ENCODE measurements at places on chromosomes 2 and 18.

DNA sequence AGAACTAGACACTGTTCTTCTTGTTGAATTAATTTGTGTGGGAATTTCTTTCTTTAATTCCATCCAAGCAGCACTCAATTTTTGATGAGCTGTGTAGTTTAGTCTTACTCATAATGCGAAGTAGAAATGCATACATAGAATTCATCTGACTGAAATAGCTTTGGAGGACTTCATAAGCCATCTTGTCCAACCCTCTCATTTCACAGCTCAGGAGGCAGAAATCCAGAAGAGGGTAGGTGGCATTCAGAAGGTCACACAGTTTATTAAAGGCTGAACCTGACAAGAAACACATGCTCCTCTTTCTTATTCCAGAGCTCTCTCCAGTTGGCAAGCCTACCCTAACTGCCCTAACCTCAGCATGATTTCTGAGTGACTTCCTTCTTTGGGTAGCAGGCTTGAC lies 169.2 kb upstream of the NOSTRIN start:
- DNase-seq: peak; percentile 35

DNA sequence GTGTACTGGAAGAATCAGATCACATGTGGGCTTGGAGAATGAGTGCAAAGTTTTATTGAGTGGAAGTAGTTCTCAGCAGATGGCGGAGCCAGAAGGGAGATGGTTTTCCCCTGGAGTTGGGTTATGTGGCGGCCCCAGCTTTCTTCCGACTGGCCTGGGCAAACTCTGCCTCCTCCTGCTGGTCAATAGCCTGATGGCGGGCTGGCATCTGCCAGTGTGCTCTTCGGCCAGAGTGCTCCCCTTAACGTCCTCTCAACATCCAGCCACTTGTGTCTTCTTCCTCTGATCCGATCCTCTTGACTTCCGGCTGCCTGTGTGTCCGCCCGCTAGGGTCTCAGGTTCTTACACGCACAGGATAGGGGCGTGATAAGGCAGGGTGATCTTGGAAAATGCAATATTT lies 741.3 kb downstream of the RNF144A start:
- no peak for DNase-seq

- no peak for DNase-seq
Measured at GRCh38 chr2:113910967-113911678, 21.2 kb downstream of the ACTR3 start.

GRCh38 chr18:9281780-9282179 lies 52.8 kb upstream of the TWSG1 start:
- no peak for DNase-seq

GRCh38 chr18:55076643-55077218 lies 117.5 kb upstream of the CCDC68 start:
- no peak for DNase-seq

DNA sequence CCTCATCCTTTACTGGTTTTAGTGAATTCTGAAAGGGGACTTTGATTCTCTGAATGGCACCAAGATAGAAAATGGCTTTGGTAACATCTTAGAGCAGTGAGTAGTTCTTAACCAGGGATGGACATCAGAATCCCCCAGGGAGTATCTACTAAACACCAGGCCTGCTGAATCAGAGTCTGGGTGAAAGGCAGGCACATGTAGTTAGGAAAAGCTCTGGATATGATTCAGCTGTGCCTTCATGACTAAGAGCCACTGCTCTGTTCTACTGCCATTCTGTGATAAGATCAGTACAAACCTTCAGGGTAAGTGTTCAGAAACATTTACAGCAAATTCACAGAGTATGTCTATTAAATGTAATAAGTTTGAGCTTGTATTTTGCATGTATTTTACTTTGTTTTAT lies 46.2 kb upstream of the B3GNT2 start:
- DNase-seq: no peak

DNA sequence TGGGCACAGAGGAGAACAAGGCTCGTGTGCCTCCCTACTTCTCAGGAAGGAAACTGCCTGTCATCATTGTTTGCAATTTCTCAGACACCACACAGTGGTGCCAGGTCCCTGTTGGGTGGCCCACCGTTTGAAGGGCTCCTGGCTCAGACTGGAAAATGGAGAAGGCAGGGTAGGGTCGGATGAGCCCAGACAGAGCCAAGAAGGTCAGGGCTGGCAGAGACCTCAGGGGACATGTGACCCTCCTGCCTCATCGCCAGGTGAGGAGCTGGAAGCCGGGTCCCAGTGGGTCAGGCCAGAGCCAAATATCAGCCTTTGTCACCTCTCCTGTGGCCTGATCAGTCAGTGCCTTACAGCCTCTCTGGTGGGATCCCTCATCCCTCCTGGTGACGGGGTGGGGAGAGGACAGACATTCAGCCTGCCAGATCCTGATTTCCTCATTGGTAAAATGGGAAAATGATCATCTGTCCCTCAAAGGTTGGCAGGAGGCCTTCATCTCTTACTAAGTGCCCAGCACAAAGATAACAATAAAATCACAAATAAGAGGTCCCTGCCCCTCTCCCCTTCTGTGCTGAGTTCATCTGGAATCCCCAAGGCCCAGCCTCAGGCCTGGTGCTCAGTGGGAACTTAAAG lies 117.6 kb downstream of the CAPN13 start:
- DNase-seq: no peak

DNA sequence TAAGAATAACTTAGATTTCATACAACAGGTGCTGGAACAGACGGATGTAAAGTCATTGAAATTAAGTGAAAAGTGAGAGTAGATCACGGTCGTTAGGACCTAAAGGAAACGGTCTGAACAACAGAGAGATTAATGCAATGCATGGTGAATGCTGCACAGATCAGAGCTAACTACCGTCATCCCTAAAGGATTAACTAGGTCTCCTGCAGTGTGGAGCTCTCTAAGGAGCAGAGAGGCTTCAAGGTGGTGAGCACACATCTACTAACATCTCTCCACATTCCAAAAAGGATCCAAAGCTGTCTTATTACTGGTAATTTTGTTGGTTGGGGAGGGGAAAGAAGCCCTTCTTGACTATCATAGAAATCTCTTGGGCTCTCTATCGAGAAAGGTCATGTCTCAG lies 75.3 kb downstream of the CABYR start:
- no peak for DNase-seq

GRCh38 chr2:45554742-45555140 lies 56.3 kb downstream of the SRBD1 start:
- no peak for DNase-seq
